ENCODE measurements at places on chromosomes 13 and 19. TPM values are rescaled to one million over a fixed set of nuclear protein-coding genes. Genes with fewer than 3 reads are reported as not detected.

DNA sequence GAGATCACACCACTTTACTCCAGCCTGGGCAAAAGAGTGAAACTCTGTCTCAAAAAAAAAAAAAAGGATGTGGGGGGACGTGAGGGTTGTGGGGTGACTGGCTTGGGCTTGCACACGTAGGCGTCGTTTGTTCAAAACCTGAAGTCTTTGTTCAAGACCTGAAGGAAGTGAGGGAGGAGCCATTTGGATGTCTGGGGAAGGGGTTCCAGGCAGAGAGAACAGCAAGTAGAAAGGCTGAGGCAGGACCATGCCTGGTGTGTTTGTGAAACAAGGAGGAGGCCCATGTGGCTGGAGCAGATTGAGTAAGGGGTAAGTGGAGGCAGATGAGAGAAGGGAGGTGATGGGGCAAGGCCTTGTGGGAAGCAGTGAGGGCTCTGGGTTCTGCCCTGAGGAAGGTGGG is 27.8 kb downstream of the PIN1 start:
- DNase-seq, result peak; percentile 20
- peak overlapping the region; percentile 94 for H3K27ac ChIP-seq
- H3K27me3 ChIP-seq, result peaks cover 2% of the 10 kb centered on the region
- H3K36me3 ChIP-seq, result peaks cover 3% of the 10 kb centered on the region
- peak overlapping the region; percentile 87 for H3K4me3 ChIP-seq

GRCh38 chr19:42267644-42268141 is 1.4 kb upstream of the CIC start:
- H3K4me3 ChIP-seq, result no peak overlapping the region
- peaks cover 25% of the 10 kb centered on the region for H3K4me1 ChIP-seq
- H3K27ac ChIP-seq, result no peak overlapping the region
- no peaks in the 10 kb centered on the region for H3K27me3 ChIP-seq

DNA sequence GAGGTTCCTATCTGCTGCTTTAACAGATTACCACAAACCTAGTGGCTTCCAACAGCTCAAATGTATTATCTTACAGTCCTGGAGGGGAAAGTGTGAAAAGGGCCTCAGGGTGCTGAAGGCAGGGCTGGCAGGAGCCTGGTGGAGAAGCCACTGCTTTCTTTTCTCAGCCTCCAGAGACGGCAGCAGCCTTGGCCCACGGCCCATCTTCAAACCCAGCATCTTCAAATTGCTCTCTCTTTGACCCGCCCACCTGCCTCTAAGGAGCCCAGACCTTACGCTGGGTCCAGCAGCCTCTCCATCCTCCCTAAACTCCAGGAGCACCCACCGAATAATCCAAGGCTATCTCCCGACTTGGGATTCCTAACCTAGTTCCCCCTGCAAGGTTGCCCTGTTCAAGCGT is 35.6 kb downstream of the C13orf46 start:
- H3K27ac ChIP-seq, result no peak overlapping the region
- peaks cover 8% of the 10 kb centered on the region for H3K27me3 ChIP-seq
- H3K4me3 ChIP-seq, result no peak overlapping the region

- H3K4me1 ChIP-seq, result no peaks in the 10 kb centered on the region
- H3K27me3 ChIP-seq, result peaks cover 8% of the 10 kb centered on the region
- H3K36me3 ChIP-seq, result no peaks in the 10 kb centered on the region
- no peak overlapping the region for H3K4me3 ChIP-seq
- no peak overlapping the region for H3K27ac ChIP-seq
These were observed 101.6 kb downstream of the IRS2 start for GRCh38 chr13:109684824-109685202.

DNA sequence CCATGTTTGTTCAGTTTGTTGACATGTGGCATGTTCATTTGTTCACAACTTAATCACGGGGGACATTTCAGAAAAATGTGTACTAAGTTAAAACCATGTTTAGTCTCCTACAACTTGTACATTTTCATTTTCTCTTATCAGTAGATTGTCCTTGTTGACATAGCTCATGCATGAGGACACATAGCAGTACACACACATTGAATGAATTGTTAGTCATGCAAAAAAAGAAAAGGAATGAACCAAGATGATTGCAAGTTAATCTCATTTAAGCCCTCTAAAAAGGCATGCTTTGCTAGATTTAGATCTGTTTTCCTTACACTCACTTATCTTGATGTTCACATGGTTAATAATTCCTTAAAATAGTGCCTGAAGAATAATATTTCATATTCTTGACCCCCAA is 38.2 kb upstream of the AKAP11 start:
- H3K4me3 ChIP-seq, result no peak overlapping the region
- no peak for DNase-seq
- H3K27me3 ChIP-seq, result no peaks in the 10 kb centered on the region
- H3K27ac ChIP-seq, result no peak overlapping the region

SNRNP70 gene
- total RNA-seq, result 259 TPM

ATP4A gene
- total RNA-seq, result not detected

PSPN gene
- 1.6 TPM for total RNA-seq

JSRP1 gene
- 0.21 TPM for total RNA-seq

C3 gene
- total RNA-seq, result 4.4 TPM

All from activated T-helper 2 cell treated with anti-CD3 and anti-CD28 coated beads, Interferon-gamma antibody, Interleukin-2, Interleukin-4, amounts not matched to agents 10 μg/mL and 5 μg/mL and 100 μg/mL, durations not matched to agents 14 hours and 24 hours and 36 hours (primary cell).